ENCODE measurements at places on chromosomes 7 and 10.

DNA sequence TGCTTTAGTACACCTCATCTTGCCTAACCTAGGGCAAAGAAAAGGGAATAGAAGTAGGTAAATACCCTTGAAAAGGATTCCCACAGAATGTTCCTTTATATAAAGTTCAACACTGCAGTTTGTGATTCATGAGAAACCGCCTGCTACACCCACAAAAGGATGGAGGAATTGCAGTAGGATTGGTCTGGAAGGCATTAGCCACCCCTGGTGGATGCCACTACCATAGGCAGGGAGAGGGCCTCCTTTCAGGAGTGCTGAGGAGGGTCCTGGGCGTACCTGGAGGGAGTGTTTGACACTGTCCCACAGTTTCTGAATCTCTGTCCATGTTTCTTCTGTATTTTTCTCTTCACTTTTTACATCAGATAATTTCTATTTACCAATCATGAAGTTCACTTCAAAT lies 221.8 kb upstream of the TMEM72 start:
- DNase-seq = no peak

GRCh38 chr10:125559210-125559609 lies 123.8 kb downstream of the TEX36 start:
- DNase-seq = no peak

GRCh38 chr10:123891144-123892071 lies at the start of gene CPXM2:
Gene CPXM2, minus strand, starts transcription at chr10:123891807. Its CDS starts 148 bp downstream, at chr10:123891659.
- no peak for DNase-seq

DNA sequence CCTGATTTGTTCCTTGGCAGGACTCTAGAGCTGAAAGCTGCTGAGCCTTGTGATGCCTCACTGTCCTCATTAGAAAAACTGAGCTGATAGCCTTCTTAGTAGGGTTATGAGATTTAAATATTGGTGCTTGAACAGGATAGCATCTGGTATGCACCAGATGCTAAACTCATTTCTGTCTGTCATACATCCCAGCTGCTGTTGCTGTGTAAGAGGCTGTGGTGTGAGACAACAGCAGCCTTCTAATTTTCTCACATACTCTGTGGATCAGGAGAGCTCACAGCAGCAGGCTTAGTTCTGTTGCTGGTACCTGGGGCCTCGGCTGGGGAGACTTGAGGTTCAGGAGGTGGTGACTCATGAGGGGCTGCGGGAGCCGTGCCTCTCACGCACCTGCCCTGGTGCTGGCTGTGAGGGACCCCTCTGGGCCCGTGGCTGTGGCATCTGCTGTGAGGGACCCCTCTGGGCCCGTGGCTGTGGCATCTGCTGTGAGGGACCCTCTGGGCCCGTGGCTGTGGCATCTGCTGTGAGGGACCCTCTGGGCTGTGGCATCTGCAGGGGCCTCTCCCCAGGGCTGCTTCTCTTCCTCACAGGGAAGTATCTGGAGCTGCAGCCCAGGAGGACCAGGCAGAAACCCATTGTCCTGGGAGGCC lies 12.5 kb downstream of the DYNC2I1 start:
- no peak for DNase-seq

DNA sequence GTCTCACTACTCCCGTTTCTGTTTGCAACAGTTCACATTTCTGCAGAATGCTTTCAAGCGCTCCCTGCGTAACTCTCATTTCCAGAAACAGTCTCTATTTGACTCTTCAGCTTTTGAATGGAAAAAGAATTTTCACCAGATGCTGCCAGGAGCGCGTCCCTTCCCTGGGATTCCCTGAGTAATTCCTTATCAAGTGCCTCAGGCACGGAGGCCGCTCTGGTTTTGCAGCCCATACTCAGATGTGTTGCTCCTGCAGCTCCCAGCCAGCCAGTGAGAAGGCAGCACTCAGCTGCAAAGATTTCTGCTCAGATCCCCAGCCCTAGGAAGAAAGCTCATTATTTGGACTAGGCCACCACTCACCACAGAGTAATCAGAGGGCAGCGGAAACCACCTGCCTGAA lies 161.1 kb upstream of the CHST15 start:
- DNase-seq = no peak
